ENCODE measurements at places on chromosomes 4 and X. TPM values are rescaled to one million over a fixed set of nuclear protein-coding genes. Genes with fewer than 3 reads are reported as not detected.

HTN3 gene
- total RNA-seq, result not detected

- no peak for DNase-seq
Observed at GRCh38 chr4:15918484-15919129, 19.9 kb downstream of the FGFBP1 start.

DNA sequence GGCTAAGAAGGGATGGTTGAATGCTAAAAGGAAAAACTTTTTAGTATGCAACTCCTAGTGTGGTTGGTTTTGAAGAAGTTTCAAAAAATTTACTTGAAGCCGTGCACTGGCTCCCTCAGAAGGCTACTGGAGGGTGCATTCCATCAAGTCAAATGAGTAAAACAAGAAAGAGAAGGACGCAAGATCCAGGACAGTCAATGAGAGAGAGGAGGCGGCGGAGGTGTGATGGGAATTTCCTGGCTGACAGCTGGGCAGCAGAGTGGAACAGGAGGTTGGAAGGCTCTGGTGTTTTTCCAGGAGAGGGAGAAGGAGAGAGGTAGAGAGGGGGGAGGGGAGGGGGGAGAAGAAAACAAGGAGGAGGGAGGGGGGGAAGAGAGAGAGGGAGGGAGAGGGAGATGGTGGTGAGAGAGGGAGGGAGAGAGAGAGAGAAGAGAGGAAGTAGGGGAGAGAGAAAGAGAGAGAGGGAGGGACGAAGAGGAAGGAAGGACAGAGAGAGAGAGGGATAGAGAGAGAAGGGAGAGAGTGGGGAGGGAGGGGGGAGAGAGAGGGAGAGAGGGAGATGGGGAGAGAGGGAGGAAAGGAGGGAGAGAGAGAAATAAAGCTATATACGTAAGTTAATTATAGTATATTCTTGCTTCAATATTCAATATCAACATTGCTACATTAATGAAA, 126.4 kb downstream of the SH3KBP1 start:
- DNase-seq, result no peak

DNA sequence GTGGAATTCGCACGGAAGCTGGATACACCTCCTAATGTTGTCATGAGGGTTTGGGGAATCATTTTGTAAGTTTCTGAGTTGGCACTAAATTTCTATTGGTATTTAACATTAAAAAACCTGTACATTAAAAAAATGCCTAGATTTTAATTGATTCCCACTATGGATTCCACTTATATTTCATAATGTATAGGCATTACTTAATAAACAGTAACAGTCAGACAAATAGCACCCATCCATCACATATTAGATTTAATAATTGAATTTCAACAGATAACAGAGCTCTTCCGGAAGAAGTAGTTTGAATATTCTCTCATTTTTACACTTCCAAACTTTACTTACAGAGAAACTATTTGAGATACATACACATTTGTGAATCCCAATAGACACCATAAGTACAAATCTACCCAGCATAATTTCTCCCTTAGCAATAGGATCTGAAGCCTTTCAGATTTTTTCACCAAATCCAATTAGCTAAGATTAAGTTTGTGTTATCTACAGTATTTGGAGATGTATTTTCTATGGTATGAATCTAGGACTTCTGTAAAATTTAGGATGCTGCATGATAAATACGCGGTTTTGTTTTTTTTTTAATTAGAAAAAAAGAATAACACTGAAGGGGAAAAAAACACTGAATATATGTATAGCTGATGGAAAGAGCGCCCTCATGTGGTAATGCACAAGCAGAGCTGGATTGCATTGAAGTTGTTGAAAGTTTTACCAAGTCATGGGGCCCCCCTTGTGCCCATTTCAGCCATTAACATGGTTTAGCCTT, 12.2 kb upstream of the ODAM start:
- DNase-seq, result peak; percentile 42

DNA sequence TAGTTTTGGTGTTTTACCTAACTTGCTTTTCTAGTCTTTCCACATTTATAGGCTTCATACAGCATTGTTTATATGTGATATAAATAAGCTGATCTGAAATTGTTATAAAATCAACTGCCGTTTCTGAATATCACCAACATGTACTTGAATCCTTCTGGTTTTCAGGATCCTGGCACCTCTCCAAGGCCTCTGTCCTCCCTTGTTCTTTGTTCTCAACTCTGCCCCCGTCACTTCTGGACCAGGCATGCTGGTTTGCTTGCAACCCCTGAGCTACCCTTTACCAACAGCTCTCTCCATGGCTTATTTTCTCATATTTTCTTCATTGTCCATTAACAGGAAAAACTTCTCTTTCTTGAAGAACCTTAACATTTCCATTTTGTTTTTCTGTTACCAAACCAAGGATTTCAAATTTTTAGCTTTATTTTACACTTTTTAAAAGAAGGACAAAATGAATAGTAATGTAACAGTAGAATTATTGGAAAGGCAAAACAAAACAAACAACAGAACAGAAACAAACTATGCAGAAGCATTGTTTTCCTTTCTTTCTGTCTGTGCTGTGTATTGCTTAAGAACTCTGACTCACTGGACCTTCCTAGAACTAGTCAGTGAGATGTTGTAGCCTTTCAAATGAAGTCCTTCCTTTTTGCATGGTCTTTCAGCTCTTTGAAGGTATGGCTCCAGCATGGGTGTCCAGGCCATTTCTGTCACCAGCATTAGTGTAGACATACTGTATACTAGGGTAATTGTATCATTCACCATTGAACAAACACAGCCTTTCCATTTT, 44.8 kb downstream of the BANK1 start:
- DNase-seq, result no peak

GRCh38 chrX:130245441-130245840, 23.3 kb downstream of the ZNF280C start:
- no peak for DNase-seq

DNA sequence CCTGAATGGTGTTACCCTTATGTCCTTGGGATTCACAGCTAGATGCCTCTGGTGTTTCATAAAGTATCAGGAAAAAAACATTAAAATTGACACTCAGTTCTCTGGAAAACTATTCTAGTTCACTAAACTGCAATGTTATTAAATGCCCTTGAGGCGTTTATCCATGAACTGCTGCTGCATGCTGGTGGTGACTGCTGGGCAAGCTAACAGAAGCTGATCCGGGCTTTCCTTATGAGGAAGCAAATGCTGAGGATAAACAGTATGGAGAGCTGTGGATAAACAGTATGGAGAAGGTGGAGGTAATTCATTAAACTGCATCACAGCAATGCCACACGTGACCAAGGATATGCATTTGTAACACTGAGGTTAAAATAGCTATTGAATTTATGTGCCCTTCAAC, 227.0 kb downstream of the NR3C2 start:
- DNase-seq, result no peak

- DNase-seq, result no peak
Observed at GRCh38 chrX:46645614-46646013, 72.0 kb downstream of the CHST7 start.

DNA sequence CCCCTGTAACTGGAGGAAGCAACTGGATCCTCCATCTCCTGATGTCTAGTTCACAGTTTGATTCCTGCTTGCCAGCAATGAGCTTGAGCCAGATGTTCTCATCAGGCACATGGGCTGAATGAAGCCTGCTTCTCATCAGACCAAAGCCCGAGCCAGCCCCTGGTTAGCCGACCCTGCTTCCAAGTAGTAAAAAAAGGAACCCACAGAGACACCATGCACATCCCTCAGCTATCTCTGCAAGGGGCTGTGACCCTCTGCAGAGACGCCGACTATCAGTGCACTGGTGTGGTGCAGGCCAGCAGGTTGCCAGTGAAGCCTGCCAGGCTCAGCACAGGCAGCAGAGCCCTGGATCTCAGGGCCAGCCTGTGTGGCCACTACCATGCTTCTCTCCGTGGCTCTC, 2.8 kb downstream of the DCTD start:
- DNase-seq, result no peak

CBLL2 gene
- total RNA-seq, result not detected

DCLK2 gene
- 0.33 TPM for total RNA-seq

- no peak for DNase-seq
Observed at GRCh38 chr4:175658661-175659060, 153.4 kb downstream of the GPM6A start.

DNA sequence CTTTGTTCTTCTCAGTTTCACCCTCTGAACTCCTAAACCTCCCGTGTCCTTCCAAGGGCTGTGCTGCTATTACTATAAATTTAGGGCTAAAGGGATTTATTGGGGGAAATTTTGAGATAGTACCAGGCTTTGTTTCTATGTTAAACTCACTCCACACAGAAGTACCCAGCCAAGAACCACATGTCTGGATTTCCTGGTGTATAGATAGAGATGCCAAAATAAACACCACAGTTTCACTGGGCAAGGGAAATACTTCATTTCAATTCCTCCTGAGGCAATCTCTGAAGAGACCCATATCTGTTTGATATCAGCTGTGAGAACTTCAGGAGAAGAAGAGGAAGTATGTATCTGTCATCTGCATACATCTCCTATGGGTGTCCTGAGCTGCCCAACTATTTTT, 21.7 kb upstream of the CLNK start:
- no peak for DNase-seq

MAGEB2 gene
- 0.13 TPM for total RNA-seq

GRCh38 chrX:78377186-78377585, 49.8 kb upstream of the CYSLTR1 start:
- no peak for DNase-seq

DNA sequence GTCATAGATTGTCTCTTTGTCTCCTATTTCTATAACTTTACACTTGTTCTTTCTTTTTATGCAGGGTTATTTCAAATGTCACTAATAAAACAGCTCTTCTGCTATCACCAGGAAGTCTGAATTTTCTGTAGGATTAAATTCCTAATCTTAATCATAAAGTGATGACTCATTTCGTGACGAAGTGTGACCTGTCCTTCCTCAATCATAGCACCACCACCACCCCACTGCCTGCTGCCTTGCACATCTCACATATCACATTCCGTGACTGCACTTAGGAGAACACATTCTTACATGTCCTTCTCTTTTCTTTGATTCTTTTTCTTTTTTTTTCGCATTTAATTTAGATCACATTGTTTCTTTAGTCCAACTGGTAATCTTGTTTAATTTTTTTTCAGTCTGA, 57.7 kb upstream of the UGT2B7 start:
- DNase-seq, result no peak

DNA sequence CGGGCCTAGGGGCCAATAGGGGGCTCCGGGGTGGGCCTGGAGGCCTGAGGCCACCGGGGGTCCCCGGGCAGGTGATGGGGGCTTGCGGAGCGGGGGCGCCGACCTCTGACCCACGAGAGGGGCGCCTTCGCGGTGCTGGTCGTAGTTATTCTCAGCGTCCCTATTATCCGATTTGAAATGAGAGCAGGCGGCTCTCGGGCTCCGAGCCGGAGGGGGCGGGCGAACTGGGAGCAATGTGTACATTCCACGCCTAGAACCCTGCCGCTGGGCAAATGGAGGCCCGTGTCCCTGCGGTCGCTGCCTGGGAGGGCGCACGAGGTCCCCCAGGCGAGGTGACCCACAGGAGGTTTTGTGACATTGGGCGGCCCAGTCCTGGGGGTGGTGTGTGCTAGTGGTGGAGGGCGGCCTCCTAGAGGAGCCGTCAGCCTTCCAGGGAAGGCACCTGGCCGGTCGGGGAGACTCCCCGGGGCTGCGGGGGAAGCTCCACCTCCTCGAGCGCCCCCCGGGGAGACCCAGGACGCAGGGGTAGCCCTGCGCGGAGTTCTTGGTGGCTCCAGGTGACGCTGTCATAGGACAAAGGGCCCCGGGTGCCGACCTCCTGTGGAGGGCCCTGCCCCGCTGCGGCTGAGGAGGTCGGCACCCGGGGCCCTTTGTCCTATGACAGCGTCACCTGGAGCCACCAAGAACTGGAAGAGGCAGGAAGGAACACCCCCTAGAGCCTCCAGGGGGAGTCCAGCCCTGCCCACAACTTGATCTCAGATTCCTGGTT, 102.6 kb upstream of the PRKX start:
- DNase-seq, result peak; percentile 58

DNA sequence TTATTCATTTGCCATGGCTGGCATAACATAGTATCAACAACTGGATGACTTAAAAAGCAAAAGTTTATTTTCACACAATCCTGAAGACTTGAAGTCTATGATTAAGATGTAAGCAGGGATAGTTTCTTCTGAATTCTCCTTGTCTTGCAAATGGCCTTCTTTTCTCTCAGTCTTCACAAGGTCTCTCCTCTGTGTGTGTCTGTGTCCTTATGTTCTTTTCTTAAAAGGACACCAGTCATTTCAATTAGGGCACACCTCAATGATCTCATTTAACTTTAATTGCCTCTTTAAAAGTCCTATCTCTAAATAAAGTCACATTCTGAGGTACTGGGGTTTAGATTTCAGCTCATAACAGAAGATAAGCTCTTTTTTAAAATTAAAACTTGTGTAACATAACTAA, 399.7 kb downstream of the PABPC4L start:
- DNase-seq, result no peak

DDX53 gene
- not detected for total RNA-seq

- no peak for DNase-seq
Observed at GRCh38 chr4:157674699-157675098, 454.2 kb downstream of the GRIA2 start.

- DNase-seq, result peak; percentile 24
Observed at GRCh38 chrX:29066516-29066915, 479.3 kb downstream of the IL1RAPL1 start.
